ENCODE measurements at places on chromosomes 13 and 19.

DNA sequence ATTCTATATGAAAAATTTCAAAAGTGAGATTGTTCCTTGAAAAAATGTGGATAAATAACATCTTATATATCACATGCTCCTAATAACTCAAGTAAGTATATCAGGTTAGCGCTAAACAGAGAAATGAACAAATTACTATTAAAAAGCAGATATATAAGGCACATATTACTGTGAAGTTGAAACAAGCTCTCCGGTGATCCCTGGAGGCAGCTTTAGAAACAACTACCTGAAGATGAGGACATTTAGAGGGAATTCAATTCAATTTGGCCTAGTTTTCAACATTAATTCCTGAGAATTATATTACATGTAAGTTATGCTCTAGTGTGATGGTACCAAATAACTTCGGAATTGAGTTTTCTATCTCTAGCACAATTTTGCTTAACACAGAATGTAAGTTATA, 1373.6 kb upstream of the SPRY2 start:
- no peak for DNase-seq

DNA sequence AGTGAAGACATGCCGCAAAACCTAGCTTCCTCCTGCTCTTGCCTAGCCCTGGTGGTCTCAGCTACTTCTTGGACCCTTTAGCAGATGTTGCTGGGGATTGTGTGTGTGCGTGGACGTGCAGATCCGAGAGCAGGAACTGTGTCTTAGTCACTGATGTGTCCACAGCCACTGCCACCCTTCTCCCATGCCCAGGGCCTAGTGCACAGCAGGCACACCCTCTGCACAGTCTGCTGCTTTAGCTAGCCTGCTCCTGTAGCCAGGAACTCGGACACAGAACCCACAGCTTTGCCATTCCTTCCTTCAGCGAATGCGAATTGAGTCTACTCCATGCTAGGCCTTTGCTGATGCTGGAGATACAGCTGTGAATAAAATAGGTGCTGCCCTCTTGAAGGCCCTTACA, 2.3 kb downstream of the CLPTM1 start:
- no peak for DNase-seq

DNA sequence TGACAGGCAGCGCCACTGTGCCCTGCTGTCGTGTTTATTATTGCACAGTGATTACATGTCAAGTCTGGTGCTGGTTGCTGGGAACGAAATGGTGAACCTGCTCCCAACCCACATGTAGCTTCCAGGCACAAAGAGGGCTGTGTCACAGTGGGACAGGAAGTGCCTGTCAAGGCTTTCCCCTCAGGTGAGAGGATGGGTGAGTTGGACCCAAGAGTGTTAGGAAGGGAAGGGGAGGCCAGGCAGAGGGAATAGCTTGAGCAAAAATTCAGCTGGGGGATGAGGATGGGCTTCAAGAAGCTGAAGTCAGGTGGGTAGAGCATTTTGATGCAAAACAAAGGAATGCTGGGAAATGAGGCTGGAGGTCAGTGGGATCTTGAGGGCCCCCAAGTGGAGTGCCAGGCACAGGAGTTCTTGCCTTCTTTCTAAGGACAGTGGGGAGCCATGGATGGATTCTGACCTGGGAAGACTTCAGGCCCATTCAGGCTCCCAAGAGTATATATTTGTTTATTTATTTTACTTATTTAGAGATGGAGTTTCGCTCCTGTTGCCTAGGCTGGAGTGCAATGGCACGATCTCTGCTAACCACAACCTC, 8.5 kb upstream of the QTRT1 start:
- no peak for DNase-seq

- DNase-seq = no peak
These were observed 14.6 kb downstream of the KDM4B start for GRCh38 chr19:4983346-4984105.

- no peak for DNase-seq
These were observed 12.3 kb downstream of the TUBGCP3 start for GRCh38 chr13:112575675-112576074.

DNA sequence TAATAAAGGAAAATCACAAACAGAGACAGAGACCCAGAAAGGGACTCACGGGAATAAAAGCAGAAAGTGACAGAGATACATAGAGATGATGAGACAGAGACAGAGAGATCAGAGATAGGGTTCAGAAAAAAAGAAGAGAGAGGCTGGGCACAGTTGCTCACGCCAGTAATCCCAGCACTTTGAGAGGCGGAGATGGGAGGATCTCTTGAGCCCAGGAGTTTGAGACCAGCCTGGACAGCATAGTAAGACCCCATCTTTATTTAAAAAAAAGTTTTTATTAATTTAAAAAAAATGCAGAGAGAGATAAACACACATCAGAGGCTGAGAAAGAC, 19.4 kb upstream of the FOSB start:
- DNase-seq = no peak

- no peak for DNase-seq
These were observed 107.7 kb downstream of the SLC7A1 start for GRCh38 chr13:29487466-29488454.

DNA sequence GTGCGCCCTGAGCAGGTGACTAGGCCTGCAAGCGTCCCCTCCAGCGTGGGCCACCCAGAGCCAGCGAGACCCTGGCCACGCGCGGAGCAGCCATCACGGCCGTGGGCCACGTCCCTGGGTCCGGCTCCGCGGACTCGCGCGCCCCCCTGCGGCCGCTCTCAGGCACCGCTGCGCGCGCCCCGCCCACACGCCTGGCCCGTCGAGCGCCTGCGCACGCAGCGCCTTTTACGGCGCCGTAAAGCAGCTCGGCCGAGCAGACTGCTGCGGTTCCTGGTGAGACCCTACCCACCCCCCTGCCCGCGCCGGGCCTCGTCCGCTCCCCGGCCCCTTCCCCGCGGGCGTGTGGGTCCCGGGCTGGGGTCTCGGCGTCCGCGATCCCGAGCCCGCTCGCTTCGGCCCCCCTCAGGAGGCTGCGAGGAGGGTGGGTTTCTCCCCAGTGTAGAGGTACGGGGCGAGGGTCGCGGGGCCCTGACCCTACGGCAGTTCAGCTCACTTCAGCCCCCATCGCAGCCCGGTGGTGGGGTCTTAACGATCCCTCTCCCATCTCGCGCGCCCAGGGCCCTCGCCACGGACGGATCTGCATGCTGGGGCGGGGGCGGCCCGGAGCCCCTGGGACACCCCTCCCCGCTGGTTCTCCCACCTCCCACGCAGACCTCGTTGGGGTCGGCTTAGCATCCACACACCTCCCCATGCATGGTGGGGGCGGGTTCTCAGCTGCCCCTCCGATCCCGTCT, at the start of gene TRAPPC5:
TSS of gene TRAPPC5 (plus strand) at position 228 of the 734 bp plus-strand sequence. CDS start 1,421 bp downstream, outside the sequence.
- DNase-seq = peak; percentile 90

GRCh38 chr19:1164684-1165531, 9.2 kb downstream of the SBNO2 start:
- no peak for DNase-seq

GRCh38 chr13:21232599-21232998, 56.1 kb downstream of the MRPL57 start:
- DNase-seq = no peak

GRCh38 chr13:100131863-100132574, 43.1 kb downstream of the PCCA start:
- DNase-seq = no peak

- no peak for DNase-seq
These were observed 9.6 kb downstream of the C2CD4C start for GRCh38 chr19:399370-399769.

GRCh38 chr13:51814825-51815650, 11.1 kb upstream of the DHRS12 start:
- DNase-seq = peak; percentile 69

DNA sequence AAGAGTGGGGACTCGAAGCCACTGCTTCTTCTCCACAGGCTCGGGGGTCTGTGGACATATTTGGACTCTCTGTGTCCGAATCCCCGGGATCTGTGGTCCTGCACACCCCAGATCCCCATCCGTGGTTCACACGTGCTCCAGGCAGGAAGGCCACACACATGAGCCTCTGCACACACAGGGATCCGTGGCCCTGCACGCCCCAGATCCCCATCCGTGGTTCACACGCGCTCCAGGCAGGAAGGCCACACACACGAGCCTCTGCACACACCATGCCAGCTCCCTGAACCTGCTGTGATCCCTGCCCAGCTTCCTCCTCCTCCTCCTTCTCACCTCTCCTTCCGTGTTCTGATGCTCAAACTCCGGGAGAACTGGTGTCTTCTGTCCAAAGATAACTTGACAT, 3.1 kb downstream of the TEX29 start:
- DNase-seq = no peak

- DNase-seq = no peak
These were observed 30.5 kb upstream of the MBNL2 start for GRCh38 chr13:97191615-97192014.

- DNase-seq = no peak
These were observed 193.8 kb downstream of the FOXO1 start for GRCh38 chr13:40472427-40473220.

DNA sequence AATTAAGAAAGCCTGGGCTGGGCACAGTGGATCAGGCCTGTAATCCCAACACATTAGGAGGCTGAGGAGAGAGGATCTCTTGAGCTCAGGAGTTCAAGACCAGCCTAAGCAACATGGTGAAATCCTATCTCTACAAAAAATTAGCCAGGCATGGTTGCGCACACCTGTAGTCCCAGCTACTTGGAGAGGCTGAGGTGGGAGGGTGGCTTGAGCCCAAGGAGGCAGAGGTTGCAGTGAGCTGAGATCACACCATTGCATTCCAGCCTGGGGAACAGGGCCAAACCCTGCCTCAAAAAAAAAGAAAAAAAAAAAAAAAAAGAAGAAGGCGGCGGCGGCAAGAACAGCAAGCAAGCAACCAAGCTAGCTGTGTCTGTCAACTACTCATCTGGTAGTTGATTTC, 26.7 kb downstream of the TSC22D1 start:
- no peak for DNase-seq

DNA sequence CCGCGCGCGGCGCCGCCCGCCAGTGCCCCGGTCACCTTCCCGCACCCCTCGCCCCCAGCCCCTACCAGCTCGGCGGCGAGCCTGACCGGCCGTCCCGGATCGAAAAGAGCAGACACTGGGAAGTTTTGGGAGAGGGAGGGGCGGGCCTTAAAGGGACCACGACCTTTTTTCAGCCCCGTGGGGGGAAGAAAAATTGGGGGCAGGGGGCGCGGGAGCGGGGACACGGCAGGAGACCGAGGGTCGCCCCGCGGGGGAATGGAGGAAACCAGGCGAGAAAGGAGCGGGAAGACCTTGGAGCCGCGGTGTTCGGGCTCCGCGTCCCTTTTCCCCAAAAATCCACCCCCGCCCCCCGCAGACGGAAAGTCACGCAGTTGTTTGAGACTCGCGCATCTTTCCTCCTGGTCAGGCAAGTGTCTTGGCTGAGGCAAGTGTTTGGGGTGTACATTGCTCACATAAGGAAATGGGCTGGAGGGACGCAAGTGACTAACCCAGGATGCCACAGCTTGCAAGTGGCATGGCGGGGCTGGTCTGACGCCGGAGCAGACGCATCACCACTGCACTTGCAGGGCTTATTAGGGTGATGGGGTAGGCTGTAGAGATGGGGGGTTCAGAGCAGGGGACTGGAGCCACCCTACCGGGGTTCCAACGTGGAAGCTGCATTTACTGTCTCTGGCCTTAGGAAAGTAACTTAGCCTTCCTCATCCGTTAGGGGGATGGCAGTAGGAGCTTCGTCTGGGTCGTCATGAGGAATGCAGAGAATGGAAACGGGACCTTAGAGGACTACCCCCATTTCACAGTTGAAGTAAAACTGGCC, 2.7 kb upstream of the HNRNPL start:
- peak; percentile 64 for DNase-seq

DNA sequence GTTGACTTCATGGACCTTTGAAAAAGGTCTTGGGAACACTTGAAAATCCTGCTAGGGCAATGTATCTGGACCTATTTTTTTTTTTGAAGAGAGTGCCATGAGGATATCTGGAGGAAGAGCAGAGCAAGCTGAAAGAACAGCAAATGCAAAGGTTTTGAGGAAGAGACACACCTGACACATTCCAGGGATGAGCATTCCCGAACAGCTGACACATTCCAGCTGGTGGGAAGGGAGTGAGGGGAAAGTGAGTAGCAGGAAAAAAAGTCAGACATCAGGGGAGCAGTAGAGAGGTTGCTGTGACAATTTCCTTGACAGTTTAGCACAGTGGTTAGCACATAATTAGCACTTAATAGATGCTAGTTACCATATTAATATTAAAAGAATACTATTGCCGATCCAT, 14.7 kb downstream of the DGKH start:
- DNase-seq = no peak

DNA sequence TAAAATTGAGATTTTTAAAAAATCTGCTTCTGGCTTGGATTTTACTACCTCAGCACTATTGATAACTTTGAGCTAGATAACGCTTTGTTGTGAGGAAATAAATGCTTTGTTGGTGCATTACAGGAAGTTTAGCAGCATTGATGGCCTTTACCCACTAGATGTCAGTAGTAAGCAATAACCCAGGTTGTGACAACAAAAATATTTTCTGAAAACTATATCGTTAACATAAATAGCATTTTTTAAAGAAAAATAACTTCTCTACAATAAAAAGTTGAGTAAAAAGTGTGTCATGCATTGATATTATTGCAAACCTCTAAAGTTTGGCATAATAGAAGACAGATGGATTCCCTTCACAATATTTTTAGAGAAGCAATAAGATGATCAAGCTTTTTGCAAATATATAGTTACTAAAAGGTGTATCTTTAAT, 1246.5 kb downstream of the UQCRFS1 start:
- peak; percentile 41 for DNase-seq

DNA sequence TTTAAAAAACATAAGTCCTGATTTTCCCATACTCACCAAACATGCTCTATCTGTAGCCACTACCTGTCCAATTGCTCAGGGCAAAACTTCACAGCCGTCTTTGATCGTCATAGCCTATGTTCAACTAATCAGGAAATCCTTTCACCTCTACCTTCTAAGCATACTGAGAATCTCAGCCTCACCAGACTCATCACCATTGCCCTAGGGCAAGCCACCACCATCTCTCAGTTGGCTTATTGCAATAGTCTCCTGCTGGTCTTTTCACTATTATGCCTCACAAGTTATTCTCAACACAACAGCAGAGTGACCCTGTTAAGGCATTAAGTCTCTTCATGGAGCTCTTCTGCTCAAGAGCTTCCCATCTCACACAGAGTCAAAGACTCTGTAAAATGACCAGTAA, 260.4 kb upstream of the MAB21L1 start:
- no peak for DNase-seq

DNA sequence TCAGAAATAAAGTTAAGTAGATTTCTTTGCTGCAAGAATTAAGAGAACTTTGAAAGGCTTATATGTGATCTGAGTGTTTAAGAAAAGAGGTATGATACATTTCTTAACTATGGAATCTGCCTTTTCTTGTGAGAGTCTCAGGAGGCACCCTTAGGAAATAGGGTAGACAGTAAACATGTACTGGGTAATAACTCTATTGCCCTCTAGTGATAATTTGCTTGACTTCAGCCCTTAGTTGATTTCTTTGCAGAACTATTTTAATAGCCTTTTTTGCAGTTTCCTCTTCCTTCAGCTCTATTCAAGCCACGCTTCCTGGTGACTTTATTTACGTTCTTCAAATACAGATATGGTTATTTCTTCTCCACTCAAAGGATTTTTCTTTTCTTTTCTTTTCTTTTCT, 37.0 kb upstream of the CCNA1 start:
- DNase-seq = peak; percentile 17

GRCh38 chr13:54953786-54954185, 1925.2 kb downstream of the OLFM4 start:
- DNase-seq = peak; percentile 54

All from MM.1S (cell line).